SHP77 treated with DMSO at 0.1 percent for 48 hours (cell line): ENCODE measurements at places on chromosomes 7 and 10.

DNA sequence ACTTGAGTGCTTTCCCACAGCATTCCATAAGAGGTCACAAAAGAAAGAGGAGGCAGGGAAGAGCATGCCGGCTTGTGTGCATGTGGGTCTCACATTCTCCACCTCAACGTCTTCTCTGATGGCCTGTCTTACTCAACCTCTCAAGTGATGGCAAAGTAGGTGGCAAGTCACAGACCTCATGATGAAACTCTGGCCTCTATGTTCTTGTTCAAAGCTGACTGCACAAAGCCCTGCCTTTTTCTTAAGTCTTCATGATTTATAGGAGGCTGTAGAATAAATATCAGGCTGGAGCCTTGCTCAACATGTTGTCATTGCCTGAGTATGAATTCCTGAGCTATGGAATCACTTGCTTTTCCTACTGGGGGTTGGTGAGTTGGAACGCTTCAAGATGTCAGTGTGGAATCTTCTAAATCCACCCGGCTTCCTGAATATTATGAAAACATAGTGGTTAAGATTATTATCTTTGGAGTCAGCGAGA, 213.6 kb upstream of the INHBA start:
- DNase-seq: no peak

GRCh38 chr7:20735346-20736065, 51.2 kb downstream of the SP8 start:
- DNase-seq: no peak

- no peak for DNase-seq
These were observed 1102.4 kb downstream of the SORCS3 start for GRCh38 chr10:105743343-105744056.

DNA sequence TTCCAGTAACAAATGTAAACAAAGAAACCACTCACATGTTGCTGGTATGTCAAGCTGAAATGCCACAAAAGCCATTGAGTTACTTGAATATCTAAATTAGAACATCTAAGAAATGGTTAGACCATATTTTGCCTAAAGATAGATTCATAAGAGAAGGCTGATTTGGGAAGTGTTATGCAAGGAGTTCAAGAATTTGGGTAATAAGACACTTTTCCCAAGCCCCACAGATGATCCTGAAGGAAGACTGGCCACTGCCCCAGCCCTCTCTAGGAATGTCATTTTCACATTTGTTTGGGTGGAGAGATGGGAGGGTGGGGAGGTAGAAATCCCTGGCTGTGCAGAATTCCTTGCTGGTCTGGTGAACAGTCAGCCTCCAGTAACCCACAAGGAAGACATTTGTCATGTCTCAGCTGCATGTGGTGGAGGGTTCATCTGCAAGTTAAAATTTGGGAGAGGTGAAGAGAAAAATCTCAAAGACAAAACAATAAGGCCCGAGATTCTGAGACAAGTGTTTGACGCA, 427.2 kb upstream of the KLF6 start:
- no peak for DNase-seq

GRCh38 chr10:95266674-95267095, 24.1 kb downstream of the PDLIM1 start:
- DNase-seq: no peak

DNA sequence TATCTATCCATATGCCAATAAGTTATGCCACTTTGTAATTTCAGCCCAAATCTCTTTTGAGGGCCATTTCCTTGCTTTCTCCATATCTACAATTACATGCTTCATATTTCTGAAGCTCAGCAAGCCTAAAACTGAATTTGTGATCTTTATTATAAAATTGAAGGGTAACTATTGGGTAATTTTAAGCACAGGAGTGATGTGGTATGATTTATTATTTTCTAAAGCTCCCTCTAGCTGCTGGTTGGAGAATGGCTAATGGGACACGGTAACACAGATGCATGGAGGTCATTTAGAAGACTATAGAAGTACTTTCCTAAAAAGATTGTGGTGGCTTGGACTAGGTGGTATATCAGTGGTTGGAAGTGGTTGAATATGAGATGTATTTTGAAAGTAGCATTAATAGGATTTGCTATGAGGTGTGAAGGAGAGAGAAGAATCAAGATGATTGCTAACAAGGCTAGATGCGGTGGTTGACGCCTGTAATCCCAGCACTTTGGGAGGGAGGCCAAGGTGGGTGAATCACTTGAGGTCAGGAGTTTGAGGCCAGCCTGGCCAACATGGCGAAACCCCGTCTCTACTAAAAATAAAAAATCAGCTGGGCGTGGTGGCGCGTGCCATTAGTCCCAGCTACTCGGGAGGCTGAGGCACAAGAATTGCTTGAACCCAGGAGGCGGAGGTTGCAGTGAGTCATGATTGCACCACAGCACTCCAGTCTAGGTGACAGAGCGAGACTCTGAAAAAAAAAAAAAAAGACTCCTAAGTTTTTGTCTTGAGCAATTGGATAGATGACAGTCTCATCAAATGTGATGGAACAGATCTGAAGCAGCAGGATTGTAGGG, 13.9 kb downstream of the KLHDC10 start:
- no peak for DNase-seq

- no peak for DNase-seq
These were observed 38.9 kb downstream of the CCNY start for GRCh38 chr10:35375091-35375765.

DNA sequence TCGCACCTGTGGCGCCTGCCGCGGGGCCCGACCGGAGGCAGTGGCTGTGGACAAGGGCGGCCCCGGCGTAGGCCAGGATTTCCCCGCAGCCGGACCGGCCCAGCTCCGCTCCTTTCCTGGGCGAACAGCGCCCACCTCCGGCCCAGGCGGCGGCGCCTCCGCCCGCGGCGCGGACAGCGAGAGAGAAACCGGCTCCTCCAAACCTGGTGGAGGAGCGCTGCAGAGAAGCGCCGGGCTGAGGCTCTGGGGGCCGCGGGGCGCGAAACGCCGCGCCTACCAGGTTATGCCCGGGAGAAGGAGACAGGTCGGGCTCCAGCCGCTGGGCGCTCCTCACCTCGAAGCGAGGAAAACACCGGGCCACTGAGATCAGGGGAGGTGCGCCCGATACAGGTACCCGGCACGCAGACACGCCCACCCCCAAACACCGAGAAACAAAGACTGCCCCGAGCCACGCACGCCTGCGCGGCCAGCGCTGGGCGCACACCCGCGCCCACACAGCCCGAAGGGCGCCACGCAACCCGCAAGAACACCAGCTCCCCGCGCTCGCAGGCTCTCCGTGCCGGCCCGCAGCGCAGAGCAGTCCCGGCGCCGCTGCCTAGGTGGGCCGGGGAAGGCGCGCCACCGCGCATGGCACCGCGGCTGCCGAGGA, 3.3 kb downstream of the GRID1 start:
- DNase-seq: no peak
